NCI-H774 (cell line): ENCODE measurements at places on chromosomes 11 and 22.
A peak's percentile ranks its signal among the peaks of the same experiment; 100 is the strongest.

GRCh38 chr22:39559456-39560105, 11.0 kb upstream of the CACNA1I start:
- no peak for DNase-seq

DNA sequence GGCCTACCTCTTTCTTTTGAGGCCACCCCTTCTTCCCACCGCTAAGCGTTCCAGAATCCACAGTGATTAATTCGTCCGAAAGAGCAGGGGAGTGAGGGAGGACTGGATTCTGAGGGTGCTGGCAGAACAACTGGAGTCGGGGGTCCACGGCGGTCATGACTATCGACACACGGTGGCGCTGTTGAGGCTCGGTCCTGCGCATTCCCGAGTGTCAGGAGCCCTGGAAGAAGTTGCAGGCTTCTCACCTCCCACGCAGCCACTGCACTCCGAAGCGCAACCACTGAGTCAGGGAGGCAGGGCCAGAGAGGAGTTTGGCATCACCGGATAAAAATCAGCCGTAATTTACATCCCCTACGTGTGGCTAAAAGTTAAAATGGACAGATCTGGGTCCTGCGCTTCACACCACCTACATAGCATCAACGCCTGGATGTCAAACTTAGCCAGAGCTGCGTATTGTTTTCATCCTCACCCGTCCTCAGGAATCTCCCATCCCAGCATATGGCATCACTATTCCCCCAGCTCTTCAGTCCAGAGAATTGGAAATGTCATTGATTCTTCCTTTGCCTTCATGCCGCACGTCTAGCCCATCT, 10.7 kb upstream of the CTSF start:
- DNase-seq: no peak

GRCh38 chr22:22882033-22882717, 5.4 kb upstream of the IGLL5 start:
- DNase-seq: no peak

DNA sequence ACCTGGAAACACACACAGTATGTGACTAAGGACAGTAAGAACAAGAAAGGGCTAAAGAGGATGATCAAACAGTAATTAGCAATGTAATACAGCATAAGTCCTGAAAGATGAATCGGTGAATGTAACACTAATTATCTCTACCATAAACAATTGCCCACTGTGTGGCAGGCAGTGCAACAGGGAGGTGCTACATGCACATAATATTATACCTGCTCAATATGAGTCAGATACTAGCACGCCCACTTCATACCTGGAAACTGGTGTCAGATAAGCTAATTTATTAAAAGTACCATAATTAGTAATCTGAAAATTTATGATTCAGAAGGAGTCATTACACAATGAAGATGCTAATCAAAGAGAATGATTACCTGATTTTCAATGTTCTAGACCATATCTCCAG, 14.9 kb downstream of the CASP12 start:
- DNase-seq: no peak

GRCh38 chr11:124724979-124725718, 14.6 kb upstream of the NRGN start:
- no peak for DNase-seq

GRCh38 chr11:8839306-8839956, 71.6 kb upstream of the AKIP1 start:
- no peak for DNase-seq

DNA sequence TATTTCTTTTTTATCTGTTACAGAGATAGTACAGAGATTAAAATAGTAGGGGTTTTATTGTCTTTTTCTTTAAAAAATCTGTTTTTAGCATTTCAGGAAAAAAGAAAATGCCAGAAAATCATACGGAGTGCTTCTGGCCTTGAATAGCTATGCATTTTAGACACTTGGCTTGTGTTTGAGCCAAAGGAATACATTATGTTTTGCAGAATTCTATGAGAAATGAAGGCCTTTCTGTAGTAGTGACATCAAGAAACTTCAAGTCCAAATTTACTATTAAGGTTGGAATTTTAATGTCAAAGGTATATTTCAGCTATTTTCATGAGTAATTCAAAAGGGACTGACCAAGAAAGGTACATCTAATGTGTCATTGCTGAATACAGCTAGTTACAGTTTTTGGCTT, 56.3 kb upstream of the DDI1 start:
- DNase-seq: no peak

- no peak for DNase-seq
These were observed 443.3 kb downstream of the BUD13 start for GRCh38 chr11:116329354-116330090.

GRCh38 chr11:123461164-123461563, 31.1 kb downstream of the GRAMD1B start:
- no peak for DNase-seq

GRCh38 chr22:48953103-48953720, 874.5 kb downstream of the BRD1 start:
- no peak for DNase-seq

DNA sequence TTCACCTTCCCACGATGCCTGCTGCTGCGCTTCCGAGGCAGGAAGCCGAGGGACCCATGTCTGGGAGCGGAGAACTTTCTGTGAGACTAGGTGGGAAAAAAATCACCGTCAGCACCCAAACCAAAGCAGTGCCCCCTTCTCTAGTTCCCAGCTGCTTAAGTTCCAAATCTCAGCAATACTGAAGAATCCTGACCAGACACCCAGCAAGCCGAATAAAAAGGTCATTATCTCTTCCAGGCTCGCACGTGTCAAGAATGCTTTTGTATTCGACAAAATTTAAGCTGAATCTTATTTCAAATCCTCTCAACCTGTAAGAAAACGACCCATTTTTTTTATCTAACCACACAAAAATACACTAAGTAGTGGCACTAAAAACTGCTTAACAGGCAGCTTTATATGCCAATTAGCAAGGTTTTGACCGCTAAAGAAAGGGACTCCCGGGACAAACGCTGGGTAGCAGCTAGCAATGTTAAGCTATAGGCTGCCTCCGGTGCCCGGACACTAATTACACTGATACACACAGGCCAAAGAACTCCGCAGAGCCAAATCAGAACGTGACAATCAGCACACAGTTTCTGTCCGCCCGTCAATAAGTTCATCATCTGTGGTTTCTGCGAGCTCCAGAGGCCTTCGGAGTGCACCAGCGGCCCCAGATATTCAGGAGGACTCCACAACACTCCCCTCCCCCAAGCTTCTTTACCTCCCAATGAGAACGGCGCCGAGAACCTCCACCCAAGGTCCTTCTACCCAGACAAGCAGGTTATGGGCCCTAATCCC, 728 bp downstream of the RPL3 start:
- no peak for DNase-seq

- peak; percentile 73 for DNase-seq
These were observed 213.1 kb downstream of the INSC start for GRCh38 chr11:15327786-15328231.
